ENCODE measurements at places on chromosomes 5 and 9.
A peak's percentile ranks its signal among the peaks of the same experiment; 100 is the strongest.

- DNase-seq: no peak
Measured at GRCh38 chr5:115530426-115530825, 14.1 kb downstream of the FEM1C start.

- no peak for DNase-seq
Measured at GRCh38 chr5:181217111-181217802, 5.8 kb upstream of the TRIM41 start.

GRCh38 chr5:36844305-36844704, 32.3 kb upstream of the NIPBL start:
- DNase-seq: no peak

- DNase-seq: no peak
Measured at GRCh38 chr5:168015506-168015905, 275.9 kb upstream of the WWC1 start.

DNA sequence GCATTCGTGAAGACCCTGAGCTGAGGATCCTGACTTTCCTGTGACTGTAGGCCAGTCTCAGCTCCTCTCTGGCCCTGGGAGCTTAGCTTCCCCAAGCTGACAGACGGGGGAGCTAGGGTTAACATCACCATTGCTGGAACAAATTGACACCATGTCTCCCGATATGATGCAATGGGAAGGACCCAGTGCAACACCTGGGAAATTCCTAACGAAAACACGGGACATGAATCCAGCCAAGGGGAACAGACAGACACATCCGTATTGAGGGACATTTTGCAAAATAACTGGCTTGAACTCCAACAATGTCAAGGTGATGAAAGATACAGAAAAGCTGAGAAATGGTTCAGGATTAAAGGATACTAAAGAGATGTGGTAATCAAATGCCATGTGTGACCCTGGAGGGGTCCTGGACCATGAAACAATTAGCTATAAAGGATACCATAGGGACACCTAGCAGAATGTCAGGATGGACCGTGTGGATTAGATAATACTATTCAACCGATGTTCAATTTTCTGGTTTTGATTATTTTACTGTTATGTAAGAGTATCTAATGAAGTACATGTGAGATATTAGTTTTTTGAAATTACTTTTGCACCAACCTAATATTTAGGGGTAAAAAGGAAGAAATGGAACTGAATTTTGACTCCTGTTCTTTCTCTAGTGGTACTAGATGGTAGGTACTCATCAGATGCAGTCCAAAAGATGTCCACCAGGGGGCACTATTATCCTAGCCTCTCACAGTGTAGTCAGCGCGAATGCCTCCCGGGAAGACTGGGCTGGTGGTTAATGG, 52.7 kb downstream of the NDST1 start:
- DNase-seq: peak; percentile 49

GRCh38 chr5:11072568-11072967, 311.5 kb upstream of the DAP start:
- no peak for DNase-seq

GRCh38 chr9:35757226-35757891, 3.3 kb upstream of the MSMP start:
- DNase-seq: no peak

DNA sequence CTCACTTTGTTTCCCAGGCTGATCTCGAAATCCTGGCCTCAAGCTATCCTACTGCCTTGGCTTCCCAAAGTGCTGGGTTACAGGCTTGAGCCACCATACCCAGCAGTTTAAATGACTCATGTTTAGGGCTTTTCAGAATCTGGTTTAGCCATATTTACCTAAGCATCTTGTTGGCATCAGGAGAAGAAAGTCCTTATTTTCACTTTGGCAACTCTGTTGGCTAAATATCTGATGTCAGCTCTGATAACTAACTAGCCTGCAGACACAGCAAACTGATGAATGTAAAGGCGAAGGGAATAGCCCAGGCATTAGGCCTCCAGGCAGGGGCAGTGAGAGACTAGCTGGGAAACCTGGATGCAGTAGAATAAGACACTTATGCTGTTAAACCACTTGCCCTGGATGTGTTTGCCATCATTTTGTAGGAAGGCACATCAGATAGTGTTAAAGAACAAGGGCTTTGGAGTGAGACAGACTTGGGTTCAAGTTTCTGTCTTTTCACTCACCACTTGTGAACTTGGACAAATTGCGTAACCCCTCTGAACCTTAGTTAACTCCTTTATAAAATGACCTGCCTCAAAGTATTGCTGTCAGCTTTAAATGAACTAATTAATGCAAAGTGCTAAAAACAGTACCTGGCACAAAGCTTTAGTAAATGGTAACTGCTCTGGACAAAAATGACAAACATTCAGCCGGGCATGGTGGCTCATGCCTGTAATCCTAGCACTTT, 34.7 kb upstream of the GARNL3 start:
- DNase-seq: no peak

DNA sequence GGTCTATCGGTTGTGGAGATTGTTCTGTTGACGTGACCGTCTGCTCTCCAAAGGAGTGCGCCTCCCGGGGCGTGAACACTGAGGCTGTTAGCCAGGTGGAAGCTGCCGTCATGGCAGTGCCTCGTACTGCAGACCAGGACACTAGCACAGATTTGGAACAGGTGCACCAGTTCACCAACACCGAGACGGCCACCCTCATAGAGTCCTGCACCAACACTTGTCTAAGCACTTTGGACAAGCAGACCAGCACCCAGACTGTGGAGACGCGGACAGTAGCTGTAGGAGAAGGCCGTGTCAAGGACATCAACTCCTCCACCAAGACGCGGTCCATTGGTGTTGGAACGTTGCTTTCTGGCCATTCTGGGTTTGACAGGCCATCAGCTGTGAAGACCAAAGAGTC, 128.9 kb upstream of the DMRT1 start:
- DNase-seq: no peak

DNA sequence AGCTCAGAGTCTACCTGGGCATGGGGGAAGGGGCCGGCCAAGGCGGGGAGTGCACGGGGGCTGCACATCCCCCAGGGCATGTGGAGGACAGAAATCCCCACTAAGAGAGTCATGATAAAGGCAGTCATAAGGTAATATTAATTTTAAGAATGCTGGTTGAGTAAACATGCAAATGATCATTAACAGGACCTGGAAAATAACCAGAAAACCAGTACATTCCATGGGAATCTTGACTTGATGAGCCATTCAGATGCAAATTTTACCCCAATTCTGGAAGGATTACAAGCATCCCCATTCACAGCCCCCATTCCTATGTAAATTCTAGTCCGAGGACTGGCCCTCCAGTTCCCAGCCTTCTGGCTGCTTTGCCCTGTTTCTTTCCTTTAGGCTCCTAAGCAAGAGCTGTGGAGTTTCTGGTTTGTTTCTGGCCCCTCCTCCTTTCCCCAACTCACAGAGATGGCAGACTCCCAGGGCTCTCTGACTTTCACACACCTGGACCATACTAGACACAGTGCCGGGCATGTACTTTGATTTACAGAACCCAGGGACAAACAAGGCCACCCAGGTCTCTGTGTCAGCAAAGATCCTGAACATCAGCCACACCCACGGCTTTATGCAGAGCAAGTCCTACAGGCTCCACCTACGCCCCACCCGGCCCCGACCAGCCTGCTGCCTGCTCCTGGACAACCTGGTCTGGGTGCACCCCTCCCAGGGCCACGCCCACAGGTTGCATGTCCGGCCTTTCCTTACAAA, 62.7 kb downstream of the SEMA4D start:
- no peak for DNase-seq

DNA sequence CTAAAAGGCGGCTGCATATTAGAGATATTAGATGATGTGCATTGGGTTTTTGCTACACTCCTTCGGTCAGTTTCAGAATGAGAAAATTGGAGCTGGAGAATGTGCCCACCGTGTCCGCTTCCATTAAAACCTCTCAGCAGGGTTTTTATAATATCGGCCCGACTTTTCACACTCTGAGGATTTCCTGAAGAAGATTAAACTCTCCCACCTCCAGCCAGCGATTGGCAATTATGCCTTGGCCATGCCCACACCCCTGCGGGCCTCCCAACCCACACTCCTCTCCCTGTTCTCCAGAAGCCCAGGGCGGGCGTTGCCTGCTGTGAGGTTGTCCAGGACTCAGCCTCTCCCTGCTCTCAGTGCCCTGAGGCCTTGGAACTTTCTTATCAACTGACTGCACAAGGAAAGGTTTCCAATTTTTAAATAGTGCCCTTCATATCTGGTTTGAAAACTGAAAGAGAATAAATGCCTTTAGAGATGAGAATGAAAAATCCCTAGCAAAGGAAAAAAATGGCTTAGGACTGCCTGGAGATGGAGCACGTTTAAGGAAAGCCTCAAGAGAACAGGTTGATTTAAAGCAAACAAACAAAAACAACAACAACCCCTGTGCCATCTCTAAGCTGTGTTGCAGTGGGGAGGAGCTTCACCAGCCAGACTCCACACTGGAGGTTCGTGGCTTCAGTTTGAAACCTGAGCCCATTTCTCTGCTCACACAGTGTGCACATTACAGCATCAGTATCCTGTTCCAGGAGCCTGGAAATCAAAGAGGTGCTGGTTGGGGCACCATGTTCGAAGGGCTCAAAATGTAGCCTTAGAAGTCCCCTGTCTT, 292.9 kb downstream of the NSG2 start:
- DNase-seq: no peak

DNA sequence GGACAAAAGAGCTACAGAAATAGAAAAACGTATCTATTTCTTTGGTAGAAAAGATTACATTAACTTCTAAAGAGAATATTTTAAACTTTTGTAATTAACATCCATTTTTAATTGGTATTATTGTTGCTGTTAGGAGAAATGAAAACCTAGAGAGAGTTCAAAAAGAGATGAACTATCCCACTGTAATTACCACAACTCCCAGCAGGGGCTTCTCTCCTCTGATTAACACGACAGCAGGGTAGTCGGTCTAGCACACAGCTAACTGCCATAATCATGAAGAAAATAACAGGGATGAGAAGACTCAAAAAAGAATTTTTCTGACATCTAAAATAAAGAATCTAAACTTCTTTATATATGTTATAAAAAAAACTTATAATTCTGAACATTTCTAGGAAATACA, 86.2 kb upstream of the CDH9 start:
- no peak for DNase-seq

DNA sequence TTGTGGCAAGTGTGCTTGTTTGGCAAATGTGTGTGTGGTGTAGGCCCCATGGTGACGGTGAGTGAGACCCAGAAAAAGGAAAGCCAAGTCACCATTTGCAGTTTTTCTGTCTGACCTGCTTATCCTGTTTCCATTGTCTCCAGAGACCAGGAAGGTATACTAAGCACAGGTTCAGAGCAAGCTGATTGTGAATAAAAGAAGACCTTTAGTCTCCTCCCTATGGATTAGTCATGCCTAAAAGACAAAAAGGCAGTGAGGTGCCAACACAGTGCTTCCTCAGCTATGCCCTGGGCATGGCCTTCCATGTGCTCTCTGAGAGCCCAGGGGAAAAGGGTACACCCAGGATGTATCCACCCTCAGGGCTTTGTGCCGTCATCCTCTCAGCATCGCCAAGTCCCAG, 49.2 kb upstream of the SHOC1 start:
- no peak for DNase-seq

DNA sequence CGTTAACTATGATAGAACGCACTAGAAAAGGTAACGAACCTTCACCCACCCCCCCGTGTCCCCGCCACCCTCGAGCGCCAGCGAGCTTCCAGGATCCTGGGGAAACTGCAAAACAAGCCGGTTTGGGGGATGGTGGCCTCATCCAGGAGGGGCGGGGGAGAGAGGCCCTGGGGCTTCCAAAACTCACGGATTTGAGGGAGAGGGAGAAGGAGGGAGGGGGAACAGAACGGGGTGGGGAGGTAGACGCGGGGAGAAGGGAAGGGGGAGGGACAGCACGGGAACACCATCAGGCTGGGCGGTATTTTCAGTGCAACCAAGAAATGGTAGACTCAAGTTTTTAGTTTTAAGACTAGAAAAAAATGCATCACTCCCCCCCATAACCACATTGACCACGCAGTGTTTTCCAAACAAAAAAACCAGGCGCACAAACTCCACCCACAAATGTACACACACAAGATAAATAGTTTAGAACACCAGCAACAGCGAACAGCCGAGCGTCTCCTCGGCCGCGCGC, 1.4 kb downstream of the NRARP start:
- no peak for DNase-seq

- no peak for DNase-seq
Measured at GRCh38 chr9:3299872-3300271, 225.9 kb downstream of the RFX3 start.

DNA sequence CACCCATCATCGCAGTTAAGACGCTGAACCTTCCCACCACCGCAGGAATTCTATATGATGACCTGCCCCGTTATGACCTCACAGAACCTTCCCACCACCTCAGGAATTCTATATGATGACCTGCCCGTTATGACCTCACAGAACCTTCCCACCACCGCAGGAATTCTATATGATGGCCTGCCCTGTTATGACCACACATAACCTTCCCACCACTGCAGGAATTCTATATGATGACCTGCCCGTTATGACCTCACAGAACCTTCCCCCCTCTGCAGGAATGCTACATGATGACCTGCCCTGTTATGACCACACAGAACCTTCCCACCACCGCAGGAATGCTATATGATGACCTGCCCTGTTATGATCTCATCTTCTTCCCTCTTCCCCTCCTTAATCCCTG, 64.3 kb downstream of the IRX1 start:
- DNase-seq: no peak

- DNase-seq: no peak
Measured at GRCh38 chr9:133163504-133164172, at the start of gene GBGT1. Gene GBGT1, minus strand, starts transcription at chr9:133163914. Its CDS starts 1,502 bp downstream, at chr9:133162412.

GRCh38 chr9:107375001-107375400, 91.9 kb downstream of the RAD23B start:
- no peak for DNase-seq

DNA sequence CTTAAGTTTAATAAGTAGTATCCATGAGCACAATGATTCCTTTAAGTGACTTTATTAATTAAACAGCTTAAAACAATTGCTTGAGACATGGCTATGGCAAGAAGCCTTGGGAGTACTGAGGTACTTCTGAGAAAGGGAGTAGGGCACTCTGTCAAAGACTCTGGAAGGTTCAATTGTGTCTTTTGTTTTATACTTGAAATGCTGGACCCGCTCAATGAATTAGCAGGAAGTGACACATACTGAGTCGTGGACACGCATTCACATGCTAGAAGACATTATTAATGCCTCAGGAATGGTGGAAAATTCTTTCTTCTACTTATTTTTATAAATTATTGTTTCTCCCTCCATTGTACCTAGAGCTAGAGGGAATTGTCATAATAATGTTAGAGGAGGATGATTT, 347.3 kb upstream of the ZNF608 start:
- DNase-seq: no peak

DNA sequence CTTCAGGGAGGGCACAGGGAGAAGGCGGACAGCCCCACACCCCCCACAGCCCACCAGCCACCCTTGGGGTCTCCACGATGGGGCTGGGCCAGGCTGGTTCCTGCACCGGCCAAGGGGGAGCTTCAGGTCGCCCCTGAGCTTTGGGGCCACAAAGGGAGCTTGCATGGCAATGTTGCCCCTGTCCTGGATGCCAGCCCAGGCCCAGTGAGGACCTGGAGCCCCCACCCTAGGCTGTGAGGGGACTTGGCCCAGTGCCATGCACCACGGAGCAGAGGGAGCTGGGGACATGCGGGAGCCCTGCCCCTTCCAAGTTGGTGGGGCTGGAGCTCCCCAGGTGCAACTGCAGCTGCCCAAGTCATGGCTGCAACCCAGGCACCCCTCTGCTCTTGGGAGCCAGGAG, 18.4 kb downstream of the TMEM38B start:
- no peak for DNase-seq
